ENCODE measurements at places on chromosomes 11 and 22.

- no peak for DNase-seq
Observed at GRCh38 chr11:129530154-129530895, 154.7 kb downstream of the BARX2 start.

DNA sequence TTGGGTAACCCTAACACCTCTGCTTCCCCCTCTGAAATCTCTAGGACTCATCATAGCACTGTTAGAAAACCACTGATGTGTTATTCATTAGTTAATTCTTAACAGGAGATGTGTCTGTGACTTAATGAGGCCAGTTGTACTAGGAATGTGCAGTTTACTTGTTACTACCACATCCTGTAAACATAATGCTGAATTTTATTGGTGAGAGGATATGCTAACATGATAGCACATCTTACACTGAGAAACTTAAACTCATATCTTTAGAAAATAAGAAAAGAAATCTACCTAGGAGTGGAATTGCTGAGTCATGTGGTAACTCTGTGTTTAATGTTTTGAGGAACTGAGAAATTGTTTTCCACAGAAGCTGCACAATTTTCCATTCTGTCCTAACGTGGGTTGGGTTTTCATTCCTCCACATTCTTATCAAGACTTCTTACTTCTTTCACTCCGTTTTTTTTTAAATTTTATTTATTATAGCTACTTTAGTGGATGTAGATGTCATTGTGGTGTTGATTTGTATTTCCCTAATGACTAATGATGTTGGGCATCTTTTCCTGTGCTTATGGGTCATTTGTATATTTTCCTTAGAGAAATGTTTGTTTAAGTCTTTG is 33.7 kb downstream of the RNF121 start:
- no peak for DNase-seq

- no peak for DNase-seq
Observed at GRCh38 chr22:47113853-47114415, 351.5 kb downstream of the TBC1D22A start.

DNA sequence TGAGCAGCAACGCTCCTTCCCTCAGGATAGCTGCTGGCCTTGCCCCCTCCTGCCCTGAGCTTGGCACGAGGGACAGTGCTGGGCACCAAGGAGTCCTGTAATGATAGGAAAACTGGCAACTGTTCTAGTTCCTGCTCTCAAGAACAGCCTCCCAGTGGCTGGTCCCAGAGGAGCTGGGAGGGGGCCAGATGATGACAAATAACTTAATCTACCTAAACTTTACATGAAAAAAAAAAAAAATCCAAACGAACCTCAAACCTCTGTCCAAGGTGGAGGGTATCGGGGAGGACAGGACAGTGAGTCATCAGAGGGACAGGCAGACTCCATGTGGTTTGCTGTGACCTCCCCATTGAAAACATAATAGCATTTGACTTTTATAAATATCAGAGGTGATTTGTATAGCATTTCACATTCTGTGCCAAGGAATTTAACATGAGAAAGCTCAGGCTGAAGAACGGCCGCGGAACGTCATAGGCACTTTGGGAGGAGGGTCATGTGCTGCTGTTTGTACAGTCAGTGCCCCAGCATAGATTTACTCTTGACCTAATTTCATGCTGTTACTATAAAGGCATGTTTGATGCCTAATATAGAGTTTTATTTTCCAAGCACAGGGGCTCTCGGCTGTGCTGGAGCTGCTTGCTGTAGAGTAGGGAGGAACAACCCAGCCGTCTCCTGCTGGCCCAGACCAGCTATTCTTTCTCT is 98.2 kb upstream of the NNMT start:
- no peak for DNase-seq

GRCh38 chr11:100340466-100341319 is 346.4 kb upstream of the ARHGAP42 start:
- DNase-seq, result no peak

- DNase-seq, result no peak
Observed at GRCh38 chr11:43922744-43923405, 19.6 kb upstream of the C11orf96 start.

DNA sequence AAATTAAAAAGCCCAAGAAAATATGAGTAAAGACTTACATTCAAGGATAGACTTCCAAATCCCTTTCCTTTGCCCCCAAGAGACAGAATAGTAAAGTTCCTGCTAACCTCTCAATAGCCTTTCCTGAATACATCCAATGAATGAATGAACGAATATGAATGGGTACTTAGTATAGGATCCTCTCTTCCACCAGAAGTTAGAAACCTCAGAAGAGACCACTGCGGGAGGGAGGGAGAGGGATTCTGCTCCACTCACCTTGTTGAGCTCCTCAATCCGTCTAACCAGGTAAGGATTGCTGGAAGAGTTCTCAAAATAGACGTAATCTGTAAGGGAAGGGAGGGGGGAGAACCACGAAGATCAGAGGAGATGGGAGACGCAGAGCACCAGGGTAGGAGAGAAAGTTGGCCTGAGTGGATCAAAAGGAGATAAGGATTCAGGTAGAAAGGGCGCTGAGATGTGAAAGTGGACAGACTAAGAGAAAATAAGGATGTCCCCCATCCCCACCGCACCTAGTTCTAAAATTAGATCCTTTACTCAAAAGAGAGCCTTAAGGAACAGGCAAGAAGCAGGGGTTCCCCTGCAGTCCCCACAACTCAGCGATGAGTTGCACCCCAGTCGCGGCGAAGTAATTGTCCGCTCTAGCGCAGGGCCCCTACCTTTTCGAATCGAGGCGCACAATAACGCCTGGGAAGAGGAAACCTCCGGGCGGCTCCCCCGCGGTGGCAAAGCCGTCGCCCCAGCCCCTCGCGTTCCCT is 1.1 kb downstream of the MTA2 start:
- no peak for DNase-seq

DNA sequence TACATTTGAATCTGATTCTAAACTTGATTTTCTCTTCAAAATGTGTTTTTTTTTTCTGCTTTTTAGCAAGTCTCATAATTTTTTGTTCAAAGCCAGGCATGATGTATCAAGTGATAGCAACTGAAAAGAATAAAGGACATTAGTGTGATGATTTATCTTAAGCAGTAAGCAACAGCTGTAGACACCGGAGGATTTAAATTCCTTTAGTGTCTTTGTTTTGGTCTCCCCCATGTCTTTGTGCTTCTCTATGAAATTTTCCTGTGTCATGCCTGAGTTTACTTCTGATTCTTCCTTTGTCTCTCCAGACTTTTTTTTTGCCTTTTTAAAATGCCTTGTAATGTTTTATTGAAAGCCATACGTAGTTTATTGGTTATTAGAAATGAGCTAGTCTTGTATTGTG is 934.2 kb upstream of the RAG2 start:
- no peak for DNase-seq

DNA sequence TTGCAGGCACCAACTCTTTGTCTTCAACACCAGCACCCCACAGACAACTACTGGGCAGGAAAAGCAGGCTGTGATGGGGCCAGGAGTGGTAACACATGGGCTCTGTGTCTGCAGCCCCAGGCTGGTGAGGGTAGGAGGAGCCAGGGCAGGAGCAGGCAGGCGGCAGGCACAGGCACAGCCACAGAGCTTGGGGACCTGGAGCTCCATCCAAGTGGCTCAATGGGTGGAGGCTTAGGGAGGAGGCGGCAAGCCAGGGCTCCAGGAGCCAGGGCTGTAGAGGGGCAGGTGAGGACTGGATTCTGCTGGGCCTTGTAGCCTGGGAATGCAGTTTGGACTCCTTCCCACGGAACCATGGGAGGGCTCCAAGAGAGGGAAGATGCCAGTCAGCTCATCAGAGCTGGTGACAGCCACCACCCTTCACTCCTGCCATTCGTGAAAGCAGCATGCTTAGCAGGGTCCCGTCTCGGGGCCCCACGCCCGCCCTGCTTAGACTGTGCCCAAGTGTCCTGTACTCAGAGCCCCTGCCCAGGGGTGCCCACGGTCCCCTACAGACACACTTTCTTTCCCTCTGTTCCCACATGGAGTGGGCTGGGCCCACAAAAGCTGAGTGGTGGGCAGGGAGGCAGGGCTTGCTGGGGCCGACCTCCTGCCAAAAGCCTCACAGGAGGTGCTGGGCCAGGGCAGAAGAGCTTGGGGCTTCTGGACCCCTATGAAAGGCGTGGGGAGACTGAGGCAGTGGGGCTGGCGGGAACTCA is 12.4 kb downstream of the TTC38 start:
- DNase-seq, result no peak

GRCh38 chr11:116148645-116149044 is 624.1 kb downstream of the BUD13 start:
- DNase-seq, result no peak

DNA sequence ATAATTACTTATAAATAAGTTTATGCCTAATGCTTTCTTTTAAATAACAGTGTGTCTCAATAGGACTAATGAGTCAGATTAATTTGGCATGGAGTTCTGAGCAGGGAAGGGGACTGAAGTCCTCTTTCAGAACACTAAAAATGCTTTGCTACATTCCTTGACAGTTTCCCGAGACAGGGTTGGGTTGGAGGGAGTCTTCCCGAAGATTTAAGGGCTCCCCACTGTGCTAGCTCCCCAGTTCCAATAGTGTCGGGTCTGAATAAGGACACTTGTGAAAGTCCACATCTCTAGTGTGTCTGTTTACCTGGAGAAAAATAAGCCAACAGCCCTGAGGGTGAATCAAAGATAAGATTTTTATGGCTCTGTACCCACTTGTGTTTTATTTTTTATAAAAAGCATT is 41.8 kb upstream of the HSD17B12 start:
- no peak for DNase-seq

GRCh38 chr11:128422576-128423370 is 164.6 kb downstream of the ETS1 start:
- peak; percentile 79 for DNase-seq

- no peak for DNase-seq
Observed at GRCh38 chr11:5367448-5368074, 16.1 kb upstream of the OR51M1 start.

GRCh38 chr22:36795633-36796032 is 19.7 kb upstream of the IFT27 start:
- DNase-seq, result no peak

DNA sequence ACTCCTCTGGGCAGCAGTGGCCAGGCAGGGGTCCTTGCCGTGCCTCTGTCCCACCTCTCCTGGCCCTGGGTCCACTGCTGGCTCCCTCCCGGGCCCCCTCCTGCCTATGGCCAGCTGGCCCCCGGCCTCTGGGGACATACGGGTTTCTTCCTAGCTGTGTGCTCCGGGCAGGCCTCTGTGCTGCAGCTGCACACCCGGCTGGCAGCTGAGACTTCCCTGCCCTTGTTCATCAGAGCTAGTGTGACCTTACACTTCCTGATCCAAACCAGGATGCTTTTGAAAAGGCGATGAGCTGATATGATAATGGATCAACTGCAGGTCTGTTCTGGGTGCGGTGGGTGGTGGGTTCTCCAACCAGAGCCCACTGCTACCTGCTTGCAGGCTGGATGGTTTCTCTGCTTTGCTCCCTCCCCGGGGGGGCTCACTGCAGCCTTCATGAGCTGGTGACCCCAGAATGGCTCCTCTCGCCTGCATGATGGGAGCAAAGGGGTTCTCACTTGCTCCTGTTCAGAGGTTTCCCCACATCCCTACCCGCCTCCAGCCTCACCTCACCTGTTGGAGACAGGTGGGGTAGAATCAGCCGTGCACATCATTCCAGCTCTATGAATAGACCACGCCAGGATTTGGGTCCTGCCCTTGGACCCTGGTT is 13.3 kb downstream of the B3GAT1 start:
- DNase-seq, result no peak

DNA sequence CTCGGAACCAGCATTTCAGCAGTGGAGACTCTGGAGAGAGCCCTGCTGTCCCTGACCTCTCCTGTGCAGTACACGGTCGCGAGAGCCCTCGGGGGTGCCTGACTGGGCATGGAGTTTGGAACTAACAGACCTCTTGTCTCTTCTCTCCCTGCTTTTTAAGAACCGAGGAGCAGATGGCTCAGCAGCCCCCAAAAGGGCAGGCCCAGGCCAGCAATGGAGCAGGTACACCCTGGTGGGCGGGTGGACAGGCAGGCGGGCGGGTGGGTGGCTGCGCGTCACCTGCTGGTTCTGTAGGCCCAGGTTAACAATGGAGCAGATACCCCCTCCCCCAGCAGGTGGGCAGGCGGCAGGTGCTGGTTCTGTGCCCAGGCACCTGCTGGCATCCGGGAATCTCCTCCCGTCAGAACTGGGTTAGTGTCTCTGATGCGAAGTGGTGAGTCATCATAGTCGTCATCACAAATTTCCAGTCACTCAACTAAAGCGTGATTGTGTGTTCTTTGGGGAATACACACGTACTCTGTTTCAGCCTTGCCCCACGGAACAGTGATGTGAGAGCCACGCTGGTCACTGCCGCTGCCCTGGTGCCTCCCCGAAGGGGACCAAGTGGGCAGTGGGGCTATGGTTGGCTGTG is 41.1 kb downstream of the GRAMD4 start:
- DNase-seq, result no peak

DNA sequence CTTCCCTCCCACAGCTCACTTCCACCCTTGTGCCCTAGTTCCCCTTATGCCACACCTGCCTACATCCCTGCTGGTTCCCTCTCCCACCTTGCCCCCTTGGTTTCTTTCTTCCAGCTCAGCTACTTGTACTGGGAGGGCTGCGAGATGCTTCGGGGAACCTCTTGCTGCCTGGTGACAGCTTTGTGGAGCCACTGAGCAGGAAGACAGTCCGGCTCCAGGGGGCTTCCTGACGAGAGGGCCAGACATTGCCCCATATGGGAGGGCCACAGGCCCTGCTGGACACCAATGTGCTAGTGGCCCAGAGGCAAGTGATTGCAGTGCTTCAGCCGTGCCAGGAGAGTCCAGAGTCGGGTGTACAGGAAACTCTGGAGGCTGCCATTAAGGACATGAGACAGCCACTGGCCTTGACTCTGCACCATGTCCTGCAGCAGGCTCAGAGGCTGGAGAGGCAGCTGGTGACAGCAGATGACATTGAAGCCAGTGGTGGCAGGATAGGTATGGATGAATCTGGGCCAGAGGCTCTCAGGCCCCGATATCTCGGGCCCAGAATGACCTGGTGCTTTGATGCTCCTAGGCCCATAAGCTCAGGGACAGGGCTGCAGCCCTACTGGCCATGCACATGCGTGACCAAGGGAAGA is 54.3 kb downstream of the BTG4 start:
- DNase-seq, result no peak

- no peak for DNase-seq
Observed at GRCh38 chr11:70371241-70371640, 27.1 kb upstream of the CTTN start.

DNA sequence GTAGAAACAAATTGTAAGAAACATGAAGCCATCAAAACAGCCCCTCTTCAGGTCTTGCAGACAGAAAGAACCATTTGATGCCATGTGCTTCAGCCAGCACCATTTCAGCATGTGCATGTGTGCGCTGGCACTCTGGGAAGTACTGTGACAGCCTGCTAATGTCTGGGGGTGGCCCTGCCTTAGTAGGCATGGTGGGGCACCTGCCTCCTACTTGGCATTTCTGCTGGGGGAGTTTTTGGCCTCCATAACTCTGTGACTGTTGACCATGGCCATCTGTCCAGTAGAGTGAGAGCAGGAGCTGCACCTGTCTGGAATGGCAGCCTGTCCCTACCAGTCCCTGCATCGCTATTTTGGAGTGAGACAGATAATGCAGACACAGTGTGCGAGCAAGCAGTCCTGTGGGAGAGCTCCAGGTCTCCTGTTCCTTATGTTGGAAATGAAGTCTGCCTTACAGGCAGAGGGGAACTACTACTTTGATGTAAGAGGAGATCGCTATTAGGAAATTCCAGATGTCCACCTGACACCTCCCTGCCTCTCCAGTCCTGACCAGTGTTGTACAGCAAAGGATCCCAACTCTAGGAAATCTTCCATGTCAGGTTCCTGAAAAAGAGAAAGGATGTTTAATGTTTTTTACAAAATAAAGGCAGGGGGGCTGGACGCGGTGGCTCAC is 102.5 kb downstream of the ATXN10 start:
- no peak for DNase-seq

GRCh38 chr22:25746012-25746373 is 4.0 kb downstream of the MYO18B start:
- DNase-seq, result no peak

Measured in activated T-cell treated with anti-CD3 and anti-CD28 coated beads for 1 hour (primary cell).